ENCODE measurements at places on chromosomes 6 and 20. TPM values are rescaled to one million over a fixed set of nuclear protein-coding genes. Genes with fewer than 3 reads are reported as not detected.

MYH7B gene
- total RNA-seq, result not detected

DNA sequence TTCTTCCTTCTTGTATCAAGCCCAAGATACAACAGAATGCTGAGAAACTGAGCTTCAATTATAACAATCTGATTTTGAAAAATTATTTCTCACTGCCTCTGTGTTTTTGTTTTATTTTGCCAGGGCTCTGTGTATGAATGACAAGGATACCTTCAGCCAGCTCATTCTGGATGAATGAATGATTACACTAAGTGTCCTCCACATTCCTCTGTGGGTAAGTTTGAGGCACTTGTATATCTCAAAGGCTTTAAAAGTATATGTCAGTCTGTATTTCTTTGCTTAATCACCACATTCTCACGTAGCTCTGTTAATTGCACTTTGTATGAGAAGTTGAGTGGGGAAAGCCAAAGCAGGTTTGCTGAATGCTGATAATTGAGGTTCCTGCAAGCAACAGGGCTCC is 95.1 kb downstream of the TIAM2 start:
- H3K4me1 ChIP-seq, result peaks cover 45% of the 10 kb centered on the region

- H3K36me3 ChIP-seq, result peaks cover 5% of the 10 kb centered on the region
- no peak overlapping the region for H3K27ac ChIP-seq
- H3K4me1 ChIP-seq, result peaks cover 24% of the 10 kb centered on the region
- no peaks in the 10 kb centered on the region for H3K27me3 ChIP-seq
- no peak overlapping the region for H3K4me3 ChIP-seq
Measured at GRCh38 chr6:52661551-52661950, 9.4 kb upstream of the TMEM14A start.

GRCh38 chr6:8277769-8278168 is 157.6 kb downstream of the SLC35B3 start:
- H3K27ac ChIP-seq, result no peak overlapping the region
- H3K27me3 ChIP-seq, result no peaks in the 10 kb centered on the region
- no peaks in the 10 kb centered on the region for H3K36me3 ChIP-seq
- DNase-seq, result no peak
- H3K4me1 ChIP-seq, result no peaks in the 10 kb centered on the region

DNA sequence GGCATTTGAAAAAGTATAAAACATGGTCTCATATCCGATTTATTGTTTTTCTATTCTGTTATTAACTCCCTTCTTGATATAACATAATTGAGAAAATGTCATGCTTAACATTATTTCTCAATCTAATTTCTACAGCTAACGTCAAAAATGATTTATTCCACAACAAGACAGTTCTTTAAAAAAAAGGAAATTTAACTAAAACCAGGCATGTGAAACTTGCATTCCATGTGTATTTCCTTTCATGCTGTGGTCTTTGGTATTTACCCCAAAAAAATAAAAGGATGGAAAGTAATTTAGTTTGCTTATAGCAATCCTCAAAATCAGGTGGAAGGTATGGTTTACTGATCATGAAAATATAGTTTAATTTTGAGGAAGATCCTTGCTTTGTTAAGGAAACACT is 142.8 kb downstream of the COL21A1 start:
- H3K4me3 ChIP-seq, result no peak overlapping the region
- no peak overlapping the region for H3K27ac ChIP-seq
- peaks cover 27% of the 10 kb centered on the region for H3K4me1 ChIP-seq

DNA sequence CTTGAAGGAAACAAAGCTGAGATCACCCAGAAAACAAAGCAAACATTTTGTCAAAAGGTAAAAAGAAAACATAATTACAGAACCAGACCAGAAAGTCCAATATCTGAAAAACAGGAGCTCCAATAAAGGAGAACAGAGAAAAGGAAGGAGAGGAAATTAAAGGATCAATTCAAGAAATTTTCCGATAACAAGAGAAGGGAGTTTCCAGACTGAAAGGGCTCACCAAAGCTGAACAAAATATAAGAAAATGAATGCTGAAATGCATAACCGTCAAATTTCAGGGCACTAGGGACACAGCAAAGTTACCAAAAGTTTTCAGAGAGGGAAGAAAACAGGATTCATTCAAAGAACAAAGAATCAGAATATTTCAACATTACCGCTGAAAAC is 23.9 kb downstream of the ILRUN start:
- no peaks in the 10 kb centered on the region for H3K27me3 ChIP-seq
- DNase-seq, result no peak
- no peak overlapping the region for H3K4me3 ChIP-seq

DNA sequence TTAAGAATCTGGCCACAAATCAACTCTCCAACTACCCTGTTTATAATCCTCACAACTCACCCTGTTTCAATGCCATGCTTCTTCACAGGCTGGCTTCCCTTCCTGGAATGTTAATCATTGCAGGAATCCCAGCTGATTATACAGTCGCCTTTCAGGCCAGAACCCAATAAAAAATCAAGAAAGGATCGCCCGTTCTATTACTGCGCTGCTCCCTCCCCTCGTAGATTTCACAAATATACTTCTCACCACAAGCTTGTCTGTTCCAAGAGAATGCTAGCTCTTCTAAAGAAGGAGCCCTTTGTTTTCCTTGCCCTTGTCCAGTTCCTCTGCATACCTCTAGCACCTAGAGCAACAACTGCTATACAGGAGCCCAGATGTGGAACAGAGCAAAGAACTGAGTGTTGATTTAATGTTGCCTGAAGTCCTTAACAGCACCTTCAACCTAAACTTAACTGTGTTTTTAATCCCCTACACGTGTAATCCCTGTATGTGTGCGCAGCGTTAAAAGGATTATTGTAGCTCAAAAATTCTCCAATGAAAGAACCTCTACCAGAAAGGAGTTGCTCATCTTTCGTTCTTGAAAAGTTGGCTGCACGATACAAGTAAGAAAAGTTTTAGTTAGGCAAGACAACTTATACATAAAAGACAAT is 988 bp downstream of the ECHDC1 start:
- peak; percentile 82 for DNase-seq
- H3K4me3 ChIP-seq, result peak overlapping the region; percentile 53
- peak overlapping the region; percentile 83 for H3K27ac ChIP-seq
- no peaks in the 10 kb centered on the region for H3K27me3 ChIP-seq

- H3K4me1 ChIP-seq, result peaks cover under 1% of the 10 kb centered on the region
- H3K4me3 ChIP-seq, result no peak overlapping the region
- H3K27ac ChIP-seq, result no peak overlapping the region
- no peaks in the 10 kb centered on the region for H3K36me3 ChIP-seq
- 0 out of 2 replicates have a peak, but pooled peaks cover 7% of the 10 kb centered on the region for H3K27me3 ChIP-seq
Measured at GRCh38 chr20:24842918-24843715, 106.0 kb upstream of the CST7 start.

DNA sequence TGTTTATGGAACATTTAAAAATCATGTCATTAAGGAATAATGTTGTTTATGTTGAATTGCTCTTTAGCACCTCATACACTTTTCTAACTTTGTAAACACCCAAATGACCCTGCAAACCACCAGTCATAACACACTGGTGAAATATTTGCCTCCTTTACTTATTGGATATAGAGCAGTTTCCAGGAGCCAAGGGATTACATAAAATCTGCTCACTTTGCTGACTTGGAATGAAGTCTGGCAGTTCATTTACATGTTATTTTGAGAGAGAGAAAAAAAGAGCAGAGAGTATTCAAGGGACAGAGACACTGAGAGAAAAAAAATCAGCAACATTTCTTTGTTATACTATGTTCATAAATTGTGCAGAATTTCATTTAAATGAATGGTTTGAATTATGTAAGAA is 46.6 kb upstream of the DEFB112 start:
- H3K27ac ChIP-seq, result no peak overlapping the region
- peaks cover 11% of the 10 kb centered on the region for H3K27me3 ChIP-seq
- H3K4me1 ChIP-seq, result no peaks in the 10 kb centered on the region
- H3K36me3 ChIP-seq, result no peaks in the 10 kb centered on the region
- no peak overlapping the region for H3K4me3 ChIP-seq
- DNase-seq, result no peak
